SK-N-SH (cell line): ENCODE measurements at places on chromosomes 4 and X. TPM values are rescaled to one million over a fixed set of nuclear protein-coding genes. Genes with fewer than 3 reads are reported as not detected.

RAP2C gene
- 5.5 and 6.8 TPM in 2 replicates for polyA plus RNA-seq

ABCG2 gene
- polyA plus RNA-seq = 0.02 and 0.05 TPM in 2 replicates

- H3K4me1 ChIP-seq = no peaks in the 10 kb centered on the region; the same call in 1 of the 2 replicates
- no peak for DNase-seq
- H3K27ac ChIP-seq = peak overlapping the region; percentile 74
These were observed 69.6 kb upstream of the MTNR1A start for GRCh38 chr4:186624951-186625350.

DNA sequence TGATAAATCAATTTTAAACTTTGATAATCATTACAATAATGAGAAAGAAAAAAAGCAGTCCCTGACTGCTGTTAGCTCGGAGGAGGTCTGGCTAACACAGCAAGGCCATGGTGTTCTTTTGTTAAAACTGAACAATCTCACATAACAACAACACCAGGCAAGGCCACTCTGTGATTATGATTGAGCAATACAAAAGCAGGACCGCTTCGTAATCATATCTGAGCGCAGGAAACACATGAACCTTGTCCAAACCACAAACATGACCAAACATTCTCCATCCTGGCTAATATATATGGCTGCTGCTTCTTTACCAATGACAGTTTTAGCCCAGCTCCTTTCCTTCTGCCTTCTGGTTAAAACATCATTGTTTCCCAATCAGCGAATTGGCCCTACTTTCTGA, 76.8 kb upstream of the DDX53 start:
- H3K27ac ChIP-seq = no peak overlapping the region
- DNase-seq = no peak
- H3K4me1 ChIP-seq = no peaks in the 10 kb centered on the region
- no peak overlapping the region for H3K4me3 ChIP-seq
- H3K27me3 ChIP-seq = no peaks in the 10 kb centered on the region

- H3K4me1 ChIP-seq = no peaks in the 10 kb centered on the region
- DNase-seq = no peak
- no peak overlapping the region for H3K4me3 ChIP-seq
- no peaks in the 10 kb centered on the region for H3K27me3 ChIP-seq
- H3K27ac ChIP-seq = no peak overlapping the region
These were observed 299.6 kb downstream of the TLL1 start for GRCh38 chr4:166172619-166173018.
